ENCODE measurements at places on chromosomes 16 and 17.

DNA sequence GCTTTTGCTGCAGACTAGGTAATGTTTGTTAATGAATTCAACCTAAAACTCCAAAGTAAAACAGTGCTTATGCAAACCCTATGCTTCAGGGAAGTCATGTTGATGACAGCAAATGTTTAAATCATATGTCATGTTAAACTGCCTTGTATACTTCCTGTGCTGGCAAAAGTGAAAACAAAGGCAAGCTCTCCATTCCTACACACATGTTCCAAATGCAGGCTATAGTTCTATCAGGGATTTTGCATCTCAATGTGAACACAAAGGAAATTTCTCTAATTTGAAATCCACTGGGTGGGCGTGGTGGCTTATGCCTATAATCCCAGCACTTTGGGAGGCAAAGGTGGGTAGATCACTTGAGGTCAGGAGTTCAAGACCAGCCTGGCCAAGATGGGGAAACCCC, 19.3 kb downstream of the UNK start:
- DNase-seq: no peak

- no peak for DNase-seq
Measured at GRCh38 chr17:69287168-69287567, 39.8 kb downstream of the ABCA5 start.

GRCh38 chr16:23359092-23359760, 57.1 kb downstream of the SCNN1B start:
- no peak for DNase-seq

DNA sequence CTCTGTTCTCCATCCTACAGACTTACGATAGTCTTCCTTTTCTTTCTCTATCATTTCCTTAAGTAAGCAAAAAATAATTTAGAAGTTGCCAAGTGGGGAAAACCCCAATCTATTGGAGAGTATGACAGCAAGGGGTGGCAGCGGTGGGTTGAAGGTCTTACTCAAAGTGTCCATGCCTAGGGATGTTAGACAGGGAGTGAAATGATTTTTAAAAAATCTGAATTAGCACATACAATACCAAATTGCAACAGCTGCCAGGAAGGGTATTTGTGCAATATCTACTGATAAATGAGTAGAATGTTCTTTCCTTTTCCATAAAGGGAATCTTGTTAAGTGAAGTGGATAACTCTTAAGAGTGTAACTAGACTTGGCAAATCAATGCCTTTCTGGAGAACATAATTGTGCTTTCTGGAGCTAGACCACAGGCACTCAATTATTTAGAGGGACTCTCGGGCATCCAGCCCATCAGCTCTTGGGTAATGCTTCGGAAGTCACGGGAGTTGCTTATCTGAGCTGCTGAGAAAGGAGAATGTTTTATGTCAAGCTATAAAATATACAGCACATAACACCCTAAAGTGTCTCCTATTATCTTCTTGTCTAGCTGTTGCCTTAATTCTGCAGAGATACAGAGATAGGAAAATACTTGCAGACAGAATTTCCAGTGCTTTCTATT, 151.5 kb downstream of the KCNJ2 start:
- DNase-seq: no peak

GRCh38 chr17:62675701-62676100, 48.2 kb downstream of the MRC2 start:
- no peak for DNase-seq

DNA sequence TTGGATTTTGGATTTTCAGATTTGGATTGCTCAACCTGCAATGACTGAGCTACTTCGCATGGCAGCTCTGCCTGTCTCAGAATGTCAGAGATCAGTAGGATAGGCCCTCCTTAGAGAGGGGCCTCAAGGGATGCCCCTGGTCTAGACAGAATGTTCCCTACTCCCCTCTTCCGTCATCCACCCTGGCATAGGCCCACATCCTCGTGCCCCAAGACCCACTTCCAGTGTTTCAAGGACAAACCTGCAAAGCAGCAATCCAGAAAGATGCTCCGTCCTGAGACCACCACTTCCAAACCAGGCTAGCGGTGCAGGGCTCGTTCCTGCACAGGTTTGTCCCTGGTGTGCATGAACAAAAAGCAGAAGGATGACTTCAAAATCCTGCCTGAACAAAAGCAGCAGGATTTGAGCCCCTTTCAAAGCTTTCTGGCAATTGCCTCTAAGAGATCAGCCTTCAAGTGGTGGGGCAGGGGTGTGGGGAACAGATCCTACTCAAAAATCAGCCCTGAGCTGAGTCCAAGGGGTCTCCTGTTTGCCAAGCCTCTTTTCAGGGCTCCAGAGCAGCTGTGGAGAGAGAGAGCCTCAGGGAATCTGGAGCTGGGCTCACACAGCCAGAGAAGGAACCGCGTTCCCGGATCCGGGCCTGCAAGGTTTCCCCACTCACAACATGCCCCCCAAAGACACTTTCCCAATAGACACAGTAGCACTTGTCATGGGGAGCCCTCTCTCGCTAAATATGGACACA, 121.1 kb downstream of the SOCS1 start:
- no peak for DNase-seq

DNA sequence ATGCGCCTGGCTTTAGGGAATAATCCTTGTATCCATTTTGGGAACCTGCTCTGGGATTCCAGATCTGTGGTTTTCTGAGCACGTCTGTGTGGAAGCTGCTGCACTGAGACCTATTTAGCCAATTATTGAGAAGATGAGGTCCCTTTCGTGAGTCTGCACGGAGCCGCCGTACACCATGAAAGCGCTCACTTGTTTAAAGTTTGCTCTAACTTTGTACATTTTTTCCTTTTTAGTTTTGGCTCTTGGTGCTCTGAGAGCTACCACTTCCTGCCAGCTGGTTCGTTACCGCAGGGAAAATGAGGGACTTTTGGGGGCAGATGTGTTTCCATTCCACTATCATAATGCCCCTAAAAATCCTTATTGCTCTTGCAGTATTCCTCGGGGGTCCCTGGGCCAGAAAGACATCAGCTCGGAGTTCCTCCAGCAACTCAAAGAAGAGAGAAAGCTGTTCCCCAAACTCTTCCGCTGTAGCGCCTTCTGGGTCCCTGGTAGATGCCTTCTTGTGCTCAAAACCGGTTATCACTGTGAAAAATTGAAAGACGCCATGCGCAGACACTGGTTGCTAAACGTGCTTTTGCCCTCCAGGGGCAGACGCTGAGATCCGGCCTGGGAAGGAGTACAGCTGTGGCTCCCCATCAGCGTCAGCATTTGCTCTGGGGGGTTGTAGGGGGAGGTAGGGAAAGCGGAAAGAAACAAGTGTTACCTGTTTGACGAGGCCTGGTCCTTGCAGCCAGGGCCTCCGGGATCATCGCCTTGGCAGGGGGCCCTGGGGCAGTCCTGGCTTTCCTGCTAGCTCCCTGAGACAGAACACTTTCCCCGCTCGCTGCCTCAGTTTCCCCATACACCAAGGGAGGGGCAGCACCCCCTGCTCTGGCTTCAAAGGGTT, 238.1 kb downstream of the MRTFB start:
- no peak for DNase-seq

GRCh38 chr16:57695680-57696069, 1.1 kb downstream of the DRC7 start:
- DNase-seq: no peak

DNA sequence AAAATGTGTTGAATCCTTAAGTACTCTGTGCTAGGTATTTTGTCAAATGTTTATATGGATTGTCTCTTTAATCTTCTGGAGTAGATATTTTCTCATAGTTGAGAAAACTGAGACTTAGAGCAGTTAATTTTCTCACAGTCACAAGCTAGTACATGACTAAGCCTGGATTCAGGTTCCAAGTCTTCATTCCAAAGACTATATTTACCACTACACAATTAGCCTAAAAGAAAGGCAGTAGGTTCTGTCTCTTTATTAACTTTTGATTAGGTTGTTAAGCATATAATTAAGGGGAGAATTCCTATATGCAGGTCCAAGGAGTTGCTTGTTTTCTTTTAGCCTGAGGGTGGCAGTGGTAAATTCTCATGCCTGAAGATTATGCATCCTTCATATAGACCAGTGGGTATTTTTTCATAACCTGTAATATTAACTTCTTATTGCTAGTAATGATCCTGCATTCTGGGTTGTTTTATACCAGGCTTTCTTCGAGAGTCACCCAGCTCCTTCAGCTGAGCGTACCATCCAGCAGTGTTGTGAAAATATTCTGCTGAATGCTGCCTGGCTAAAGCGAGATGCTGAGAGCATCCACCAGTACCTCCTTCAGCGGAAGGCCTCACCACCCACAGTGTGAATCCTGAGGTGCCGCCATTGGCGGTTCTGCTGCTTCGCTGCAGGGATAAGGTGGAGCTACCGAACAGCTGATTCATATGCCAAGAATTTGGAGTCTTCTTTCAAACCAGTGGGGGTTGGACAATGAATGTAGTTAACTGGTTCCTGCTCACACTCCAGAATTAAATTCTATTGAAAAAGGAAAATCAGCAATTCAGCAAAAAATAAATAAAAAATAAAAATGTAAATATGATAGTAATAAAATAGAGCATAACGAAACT, 28.2 kb upstream of the KPNB1 start:
- no peak for DNase-seq

GRCh38 chr16:71431991-71432390, 9.9 kb downstream of the TLE7 start:
- DNase-seq: no peak

- no peak for DNase-seq
Measured at GRCh38 chr17:32849879-32850278, 27.0 kb downstream of the MYO1D start.

- DNase-seq: no peak
Measured at GRCh38 chr16:6642271-6642670, 690.4 kb upstream of the RBFOX1 start.

DNA sequence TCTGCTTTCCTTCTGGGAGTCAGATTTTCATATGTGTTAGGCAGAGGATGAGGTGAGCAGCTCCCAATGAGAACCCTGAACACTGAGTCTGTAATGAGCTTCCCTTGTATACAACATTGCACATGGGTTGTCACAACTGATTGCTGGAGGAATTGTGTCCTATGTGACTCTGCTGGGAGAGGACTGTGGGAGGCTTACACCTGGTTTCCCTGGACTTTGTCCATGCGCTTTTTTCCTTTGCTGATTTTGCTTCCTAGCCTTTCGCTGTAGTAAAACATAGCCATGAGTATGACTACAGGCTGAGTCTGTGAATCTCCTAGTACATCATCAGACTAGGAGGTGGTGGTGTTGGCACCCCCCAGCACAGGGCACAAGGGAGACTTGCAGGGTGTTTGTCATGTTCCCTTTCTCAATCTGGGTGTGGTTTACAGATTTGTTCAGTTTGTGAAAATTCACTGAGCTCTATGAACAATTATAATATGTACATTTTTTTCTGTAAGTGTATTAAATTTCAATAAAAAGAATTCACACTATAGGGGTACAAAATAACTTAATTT, 1.7 kb upstream of the PLK1 start:
- no peak for DNase-seq

DNA sequence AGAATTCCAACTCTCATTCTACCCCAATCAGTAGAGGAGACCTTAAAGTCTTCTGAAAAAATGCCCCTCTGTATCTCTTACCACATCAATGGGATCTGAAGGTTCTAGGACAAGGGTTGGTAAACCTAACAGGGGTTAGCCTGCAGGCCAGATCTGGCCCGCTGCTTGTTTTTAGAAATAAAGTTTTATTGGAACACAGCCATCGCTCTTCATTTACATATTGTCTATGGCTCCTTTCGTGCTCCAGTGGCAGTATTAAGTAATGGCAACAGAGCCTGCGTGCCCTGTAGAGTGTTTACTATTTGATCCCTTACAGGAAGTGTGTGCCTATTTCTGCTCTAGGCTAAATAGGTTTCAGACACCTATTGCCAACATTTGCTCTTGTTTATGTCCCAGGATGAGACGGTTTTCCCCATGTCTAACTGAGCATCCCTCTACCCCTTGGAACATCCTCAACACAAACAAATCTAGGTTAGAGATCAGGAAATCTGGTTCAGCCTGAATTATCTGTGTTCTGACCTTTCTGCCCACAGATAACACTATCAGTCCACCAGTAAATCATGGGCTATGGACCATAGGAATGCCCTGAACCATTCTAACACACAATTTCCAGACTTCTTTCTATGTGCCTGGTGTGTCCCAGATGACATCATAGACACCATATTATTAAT, 44.2 kb upstream of the ERCC4 start:
- DNase-seq: no peak

DNA sequence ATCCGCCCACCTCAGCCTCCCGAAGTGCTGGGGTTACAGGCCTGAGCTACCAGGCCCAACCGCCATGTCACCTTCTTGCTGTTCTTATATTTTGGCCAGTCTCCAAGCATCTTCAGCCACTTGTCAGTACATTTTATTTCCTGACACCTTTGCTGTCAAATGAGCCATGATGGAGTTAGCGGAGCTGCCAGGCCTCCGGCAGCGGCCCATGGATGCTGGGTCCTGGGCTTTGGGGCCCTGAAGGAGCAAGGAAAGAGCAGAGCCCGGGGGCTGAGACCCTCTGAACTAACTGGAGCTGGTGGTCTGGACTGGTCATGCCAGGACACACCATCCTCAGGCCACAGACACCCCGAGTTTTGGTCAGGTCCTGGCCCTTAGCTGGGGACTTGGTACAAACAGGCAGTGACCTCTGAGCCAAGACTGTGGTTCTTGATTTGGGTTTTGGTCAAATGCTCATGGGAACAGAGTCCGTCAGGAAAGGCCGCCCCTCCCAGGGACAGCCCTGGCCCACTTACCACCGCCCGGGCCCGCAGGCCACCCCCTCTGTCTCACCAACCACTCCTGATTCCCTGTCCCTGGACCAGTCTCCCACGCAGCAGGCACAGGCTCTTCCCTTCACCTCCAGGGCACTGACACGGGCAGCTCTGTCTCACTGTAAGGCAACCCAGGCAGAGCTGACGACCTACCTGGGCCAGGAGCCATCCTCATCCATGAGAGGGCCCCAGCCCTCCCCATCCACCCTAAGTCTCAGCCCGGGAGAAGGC, 42.0 kb downstream of the TNFRSF13B start:
- DNase-seq: no peak

DNA sequence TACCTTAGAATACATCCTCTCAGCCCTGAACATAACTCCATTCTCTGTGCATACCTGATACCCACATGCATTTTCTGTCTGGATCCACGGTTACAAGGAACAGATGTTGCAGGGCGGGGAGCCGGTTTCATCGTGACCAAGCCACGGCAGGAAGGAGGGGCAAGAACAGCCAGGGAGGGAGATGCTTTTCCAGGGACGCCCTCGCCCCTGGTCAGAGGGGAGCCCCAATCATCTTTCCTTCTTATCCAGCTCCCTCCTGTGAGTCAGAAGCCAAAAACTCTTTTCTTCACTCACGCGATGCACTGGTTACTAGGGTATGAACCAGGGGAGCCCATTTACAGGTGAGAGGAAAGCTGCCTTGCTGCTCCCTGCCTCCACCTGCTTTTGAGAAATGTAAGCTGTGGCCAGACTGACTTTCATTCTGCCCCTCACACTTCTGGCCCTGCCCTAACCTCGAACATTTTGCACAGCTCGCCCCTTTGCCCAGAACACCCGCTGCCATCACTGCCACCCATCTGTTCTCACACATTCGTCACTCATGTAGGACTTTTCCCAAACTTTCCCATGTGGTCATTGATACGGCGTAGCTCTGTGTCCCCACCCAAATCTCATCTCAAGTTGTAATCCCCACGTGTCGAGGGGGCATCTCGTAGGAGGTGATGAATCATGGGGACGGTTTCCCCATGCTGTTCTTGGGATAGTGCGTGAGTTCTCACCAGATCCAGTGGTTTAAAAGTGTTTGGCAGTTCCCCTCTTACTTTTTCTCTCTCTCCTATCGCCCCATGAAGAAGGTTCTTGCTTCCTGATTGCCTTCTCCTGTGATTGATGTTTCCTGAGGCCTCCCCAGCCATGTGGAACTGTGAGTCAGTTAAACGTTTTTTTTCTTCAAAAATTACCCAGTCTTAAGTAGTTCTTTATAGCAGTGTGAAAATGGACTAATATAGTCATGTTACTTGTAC, 20.5 kb downstream of the FOXL1 start:
- no peak for DNase-seq
